ENCODE measurements at places on chromosomes 1 and 21.

DNA sequence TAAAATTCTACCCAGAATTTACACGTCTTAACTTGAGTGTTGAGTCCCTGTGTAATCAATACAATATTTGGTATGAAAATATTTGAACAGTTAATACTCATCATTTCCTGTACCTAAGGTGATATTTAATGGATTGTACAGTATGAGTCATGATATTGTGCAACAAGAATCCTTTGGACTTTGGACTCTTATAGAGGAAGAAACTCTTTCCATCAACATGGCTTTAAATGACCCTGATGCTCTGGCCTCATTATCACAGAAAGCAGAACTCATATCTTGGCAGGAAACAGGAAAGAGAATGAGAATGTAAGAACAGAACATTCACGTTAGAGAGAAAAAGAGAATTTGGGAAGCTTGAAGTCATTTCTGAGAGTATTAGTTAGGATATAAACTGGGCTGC lies 168.8 kb upstream of the B3GALT2 start:
- no peak overlapping the region for H3K27ac ChIP-seq
- DNase-seq: no peak
- H3K27me3 ChIP-seq: no peaks in the 10 kb centered on the region
- no peak overlapping the region for H3K4me3 ChIP-seq
- H3K4me1 ChIP-seq: peaks cover 8% of the 10 kb centered on the region
- H3K36me3 ChIP-seq: no peaks in the 10 kb centered on the region

DNA sequence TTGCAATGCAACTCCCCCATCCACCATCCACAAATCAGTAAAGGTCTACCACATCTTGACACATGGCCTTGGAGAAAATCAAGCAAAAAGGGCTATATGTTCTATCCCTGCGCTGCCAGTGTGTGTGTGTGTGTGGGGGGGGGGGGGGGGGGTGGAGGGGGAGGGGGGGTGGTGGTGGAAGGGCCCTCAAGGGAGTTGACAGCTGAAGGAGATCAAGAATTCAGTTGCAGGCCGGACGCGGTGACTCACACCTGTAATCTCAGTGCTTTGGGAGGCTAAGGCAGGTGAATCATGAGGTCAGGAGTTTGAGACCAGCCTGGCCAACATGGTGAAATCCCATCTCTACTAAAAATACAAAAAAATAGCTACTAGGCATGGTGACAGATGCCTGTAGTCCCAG lies 37.6 kb upstream of the CLIC4 start:
- peaks cover 31% of the 10 kb centered on the region for H3K4me1 ChIP-seq
- peaks cover 17% of the 10 kb centered on the region for H3K27me3 ChIP-seq
- H3K27ac ChIP-seq: no peak overlapping the region
- no peaks in the 10 kb centered on the region for H3K36me3 ChIP-seq

DNA sequence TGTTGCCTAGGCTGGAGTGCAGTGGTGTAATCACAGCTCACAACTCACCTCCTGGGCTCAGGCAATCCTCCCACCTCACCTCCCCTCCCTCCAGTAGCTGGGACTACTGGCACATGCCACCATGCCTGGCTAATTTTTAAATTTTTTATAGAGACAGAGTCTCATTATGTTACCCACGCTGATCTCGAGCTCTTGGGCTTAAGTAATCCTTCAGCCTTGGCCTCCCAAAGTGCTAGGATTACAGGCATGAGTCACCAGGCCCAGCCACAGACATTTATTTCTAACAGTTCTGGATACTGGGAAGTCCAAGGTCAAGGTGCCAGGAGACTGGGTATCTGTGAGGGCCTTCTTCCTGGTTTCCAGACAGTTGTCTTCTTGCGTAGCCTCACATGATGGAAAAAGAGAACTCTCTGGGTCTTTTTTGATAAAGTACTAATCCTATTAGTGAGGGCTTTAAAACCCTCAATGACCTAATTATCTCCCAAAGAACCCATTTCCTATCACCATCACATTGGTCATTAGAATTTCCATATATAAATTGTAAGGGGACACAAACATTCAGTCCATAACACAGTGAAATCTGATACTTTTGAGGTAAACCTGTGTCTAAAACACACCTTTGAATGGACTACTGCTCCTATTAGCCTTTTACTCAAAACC lies 67.9 kb downstream of the PHACTR4 start:
- H3K4me1 ChIP-seq: peaks cover 13% of the 10 kb centered on the region
- peaks cover 11% of the 10 kb centered on the region for H3K36me3 ChIP-seq
- H3K4me3 ChIP-seq: no peak overlapping the region
- H3K27me3 ChIP-seq: no peaks in the 10 kb centered on the region
- DNase-seq: no peak

GRCh38 chr1:199064971-199065370 lies 426.1 kb downstream of the PTPRC start:
- no peaks in the 10 kb centered on the region for H3K36me3 ChIP-seq
- no peaks in the 10 kb centered on the region for H3K4me1 ChIP-seq
- H3K4me3 ChIP-seq: no peak overlapping the region
- no peak overlapping the region for H3K27ac ChIP-seq
- DNase-seq: no peak

DNA sequence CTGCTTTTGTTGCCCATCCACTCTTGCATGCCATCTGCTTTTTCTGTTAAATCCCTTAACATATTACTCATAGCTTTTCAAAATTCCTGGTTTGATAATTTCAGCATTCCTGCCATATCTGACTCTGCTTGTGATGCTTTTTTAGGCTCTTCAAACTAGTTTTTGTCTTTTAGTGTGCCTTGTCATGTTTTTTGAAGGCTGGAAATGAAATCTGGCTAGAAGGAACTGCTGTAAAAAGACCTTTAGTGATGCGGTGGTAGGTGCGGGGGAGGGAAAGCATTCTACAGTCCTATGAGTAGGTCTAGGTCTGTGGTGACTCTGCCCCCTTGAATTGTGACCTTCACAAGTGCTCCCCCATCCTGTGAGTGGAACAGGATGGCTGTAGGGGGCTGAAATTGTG lies 15.0 kb upstream of the S100B start:
- no peaks in the 10 kb centered on the region for H3K4me1 ChIP-seq
- no peak overlapping the region for H3K4me3 ChIP-seq
- no peak overlapping the region for H3K27ac ChIP-seq
- DNase-seq: no peak
- H3K27me3 ChIP-seq: peaks cover 9% of the 10 kb centered on the region
- no peaks in the 10 kb centered on the region for H3K36me3 ChIP-seq

- peaks cover 10% of the 10 kb centered on the region for H3K27me3 ChIP-seq
- no peak overlapping the region for H3K4me3 ChIP-seq
- no peak overlapping the region for H3K27ac ChIP-seq
- peaks cover 29% of the 10 kb centered on the region for H3K4me1 ChIP-seq
- DNase-seq: no peak
- H3K36me3 ChIP-seq: no peaks in the 10 kb centered on the region
These were observed 2.3 kb upstream of the SCYL3 start for GRCh38 chr1:169896013-169896412.

DNA sequence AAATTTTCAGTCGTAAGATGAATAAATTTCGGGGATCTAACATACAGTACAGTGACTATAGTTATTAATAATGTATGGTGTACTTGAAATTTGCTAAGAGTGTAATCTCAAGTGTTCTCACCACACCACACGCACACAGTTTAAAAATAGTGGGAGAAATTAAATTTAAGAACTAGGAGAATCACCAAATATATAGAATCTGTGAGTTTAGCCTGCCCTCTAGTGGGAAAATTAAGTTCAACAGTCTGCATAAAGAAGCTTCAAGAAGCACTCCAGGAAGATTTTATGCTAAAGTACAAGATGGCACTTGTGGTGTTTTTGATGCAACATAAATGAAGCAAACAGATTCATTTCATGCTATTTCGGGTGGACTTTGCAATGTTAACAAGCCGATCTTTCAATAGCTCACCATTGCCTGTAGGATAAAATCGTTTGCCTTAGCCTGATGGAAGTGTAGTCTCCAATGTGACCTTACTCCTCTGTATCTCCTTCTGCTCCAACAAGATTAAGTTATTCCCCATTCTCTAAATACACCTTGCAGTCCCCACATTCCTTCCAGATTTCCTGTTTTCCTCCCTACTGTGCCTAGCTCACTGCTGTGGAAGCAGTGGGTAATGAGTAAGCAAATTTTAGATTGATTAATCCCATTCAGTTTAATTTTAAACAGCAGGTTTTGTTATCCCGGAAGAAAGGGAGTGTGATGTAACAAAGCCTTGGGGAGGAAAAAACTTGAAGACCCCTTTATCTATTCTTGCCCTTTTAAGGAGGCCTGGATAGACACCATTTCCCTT lies 8.7 kb upstream of the PIK3C2B start:
- no peak for DNase-seq
- no peak overlapping the region for H3K4me3 ChIP-seq
- H3K4me1 ChIP-seq: peaks cover 34% of the 10 kb centered on the region

Data from nephron progenitor cell (in vitro differentiated cells).